HCEC 1CT (cell line): ENCODE measurements at places on chromosomes 5 and 9.

- DNase-seq = peak; percentile 1
Observed at GRCh38 chr5:137453483-137454080, 45.5 kb downstream of the SPOCK1 start.

DNA sequence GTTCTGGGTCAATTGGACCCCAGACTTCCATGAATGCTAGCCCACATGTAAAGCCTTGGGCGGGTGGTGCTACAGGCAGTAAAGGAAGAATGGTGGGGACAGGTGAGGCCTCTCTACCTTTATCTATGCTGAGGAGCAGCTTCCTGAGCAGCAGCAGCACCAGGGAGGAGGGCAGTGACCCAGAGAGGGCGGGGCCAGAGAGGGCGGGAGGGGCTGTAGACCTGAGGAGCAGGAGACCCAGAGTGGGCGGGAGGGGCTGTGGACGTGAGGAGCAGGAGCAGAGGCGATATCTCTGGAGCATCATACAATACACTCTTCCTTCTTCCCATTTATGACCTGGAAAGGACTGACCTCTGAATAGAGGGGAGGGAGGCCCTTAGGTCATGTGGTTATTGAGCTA is 165.9 kb downstream of the MTRR start:
- no peak for DNase-seq

DNA sequence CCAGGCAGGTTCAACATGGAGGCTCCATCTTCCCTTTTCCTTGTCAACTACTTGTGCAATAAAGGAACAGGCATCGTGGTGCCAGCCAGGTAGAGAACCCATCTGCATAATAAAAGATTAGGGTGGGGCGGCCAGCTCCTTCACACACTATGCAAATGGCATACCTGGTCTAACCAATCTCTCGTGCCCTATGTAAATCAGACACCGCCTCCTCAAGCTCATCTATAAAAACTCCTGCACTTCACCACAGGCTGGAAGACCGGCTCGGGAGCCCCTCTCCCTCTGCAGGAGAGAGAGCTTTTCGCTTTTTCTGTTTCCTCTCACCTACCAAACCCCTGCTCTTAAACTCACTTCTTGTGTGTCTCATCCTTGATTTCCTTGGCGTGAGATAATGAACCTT is 244.3 kb upstream of the PUM3 start:
- DNase-seq = no peak

DNA sequence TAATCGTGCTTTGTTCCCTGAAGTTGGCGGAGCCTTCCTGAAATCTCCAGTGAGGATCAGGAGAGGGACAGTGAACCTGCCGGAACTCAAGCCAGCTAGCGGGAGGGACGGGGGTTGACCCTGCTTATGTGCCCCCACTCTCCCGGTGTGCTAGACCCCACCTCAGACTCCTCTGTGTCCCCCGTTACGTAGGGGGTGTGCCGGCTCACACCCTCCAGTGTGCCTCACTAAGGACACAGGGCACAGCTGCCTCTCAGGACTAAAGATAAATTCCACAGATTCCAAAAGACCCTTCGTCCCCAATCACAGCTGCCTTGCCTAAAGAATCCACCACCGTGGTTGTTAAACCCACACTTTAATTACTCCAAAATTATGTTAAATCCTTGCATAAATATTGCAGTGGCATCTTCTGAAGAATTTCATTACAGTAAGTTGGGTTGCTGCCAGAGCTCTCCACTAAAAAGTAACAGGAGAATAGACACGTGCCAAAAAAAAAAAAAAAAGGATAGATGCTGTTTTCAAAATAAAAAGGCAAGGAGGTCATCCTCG is 73.7 kb downstream of the GTF3C4 start:
- DNase-seq = no peak

GRCh38 chr5:2746561-2747032 is 4.9 kb downstream of the IRX2 start:
- DNase-seq = no peak

- DNase-seq = no peak
Observed at GRCh38 chr9:14418941-14419937, 105.3 kb upstream of the NFIB start.

DNA sequence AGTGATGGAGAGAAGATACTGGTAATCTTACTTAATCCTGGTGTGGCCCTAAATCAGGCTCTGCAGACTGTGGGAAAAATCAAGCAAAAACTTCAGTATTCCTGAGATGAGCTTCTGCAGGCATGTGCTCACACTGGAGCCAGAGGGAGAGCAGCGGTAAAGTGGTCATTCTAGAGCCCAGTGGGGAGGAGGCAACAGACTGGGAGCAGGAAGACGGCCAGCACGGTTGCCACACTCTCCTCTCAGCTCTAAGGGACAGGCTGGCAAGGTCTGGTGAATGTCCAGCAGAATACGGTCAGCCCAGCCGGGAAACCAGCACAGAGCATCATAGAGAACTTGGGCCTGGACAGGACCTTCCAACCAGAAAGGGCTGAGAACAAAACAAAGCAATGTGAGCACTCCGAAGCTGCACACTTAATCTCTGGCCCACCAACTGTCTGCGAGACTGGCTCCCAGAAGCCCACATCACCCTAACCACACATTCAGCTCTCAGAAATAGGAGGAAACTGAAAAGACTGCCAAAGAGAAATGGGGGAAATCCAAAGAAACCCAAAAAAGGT is 30.3 kb downstream of the MED27 start:
- no peak for DNase-seq

- DNase-seq = no peak
Observed at GRCh38 chr9:121225240-121225639, 23.6 kb upstream of the RAB14 start.
